AG04449 (cell line): ENCODE measurements at places on chromosomes 1 and 21.

DNA sequence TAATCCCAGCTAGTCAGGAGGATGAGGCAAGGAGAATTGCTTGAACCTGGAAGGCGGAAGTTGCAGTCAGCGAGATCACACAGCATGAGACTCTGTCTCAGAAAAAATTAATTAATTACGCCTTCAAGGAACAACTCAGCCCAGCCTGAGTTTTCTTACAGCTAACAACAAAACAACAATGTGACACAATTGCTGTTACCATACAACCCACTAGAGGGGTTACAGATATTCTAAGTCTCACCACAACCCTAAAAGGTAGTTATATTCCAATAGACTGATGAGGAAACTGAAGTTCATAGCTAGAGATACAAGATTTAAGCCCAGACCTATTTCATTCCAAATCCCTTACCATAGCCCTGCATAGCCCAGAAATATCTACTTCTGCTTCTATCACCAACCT is 2.9 kb upstream of the LRRC8C start:
- no peak for DNase-seq

GRCh38 chr21:42835611-42836401 is 43.5 kb downstream of the WDR4 start:
- DNase-seq, result no peak

DNA sequence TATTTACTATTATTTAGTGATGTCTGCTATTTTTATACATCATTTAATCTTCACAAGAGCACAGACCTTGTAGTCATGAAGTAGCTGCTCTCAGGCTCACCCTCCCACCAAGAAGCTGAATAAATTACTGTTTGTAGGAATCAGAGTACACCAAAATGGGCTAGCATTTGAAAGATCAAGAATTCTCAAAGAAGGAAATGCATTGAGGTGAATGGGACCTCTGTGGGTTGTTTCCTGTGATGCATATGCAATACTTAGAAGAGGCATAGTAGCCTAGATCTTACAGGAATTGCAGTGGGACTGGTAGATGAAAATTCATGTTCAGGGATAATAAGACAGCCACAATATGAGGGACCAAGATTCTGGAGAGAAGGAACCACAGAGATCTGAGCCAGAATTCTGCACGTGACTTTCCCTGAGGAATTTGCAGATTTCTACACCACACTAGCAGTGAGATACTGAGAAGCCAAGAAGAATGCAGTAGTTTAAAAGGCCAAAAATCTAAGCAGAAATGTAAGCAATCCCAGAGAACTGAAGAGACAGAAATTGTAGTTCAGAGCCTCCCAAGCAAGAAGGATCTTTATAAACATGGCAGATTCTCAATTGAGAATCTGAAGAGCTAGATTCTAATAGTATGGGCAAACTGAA is 307.0 kb downstream of the ST6GALNAC3 start:
- no peak for DNase-seq

DNA sequence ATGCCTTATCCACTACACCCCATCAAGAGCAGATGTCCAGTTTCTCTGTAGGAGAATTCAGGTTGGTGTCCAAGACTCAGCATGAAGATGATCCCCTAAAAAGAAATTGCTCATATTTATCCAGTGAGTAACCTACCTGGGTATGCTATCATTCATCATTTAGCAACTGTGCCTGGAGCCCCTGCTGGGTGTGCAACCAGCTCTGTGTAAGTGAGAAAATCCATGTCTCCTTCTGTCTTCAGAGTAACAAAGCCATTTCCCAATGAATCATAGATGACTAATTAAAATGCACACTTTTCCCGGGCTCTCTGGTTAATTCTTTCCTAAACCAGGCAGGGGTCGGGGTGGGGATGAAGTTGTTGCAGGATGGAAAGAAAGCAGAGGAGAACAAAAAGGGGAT is 35.8 kb downstream of the OLFML3 start:
- no peak for DNase-seq

DNA sequence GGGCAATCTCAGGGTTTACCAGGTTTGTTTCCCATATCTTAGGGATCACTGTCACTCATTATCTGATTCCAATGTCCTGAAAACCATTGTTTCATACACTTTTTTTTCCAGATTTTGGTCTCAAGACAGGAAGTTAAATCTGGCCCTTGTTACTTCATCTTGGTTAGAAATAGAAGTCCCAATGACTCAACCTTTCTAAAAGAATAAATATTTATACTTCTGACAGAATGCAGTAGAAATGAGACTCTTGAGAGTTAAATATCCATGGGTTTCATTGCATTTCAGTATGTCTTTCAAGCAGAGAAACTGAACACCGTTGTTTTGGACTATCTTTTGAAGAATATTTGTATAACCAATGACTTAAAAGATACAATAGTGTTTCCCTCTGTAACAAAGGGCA is 19.8 kb upstream of the VCAM1 start:
- no peak for DNase-seq

GRCh38 chr1:21368515-21369289 is 71.2 kb upstream of the NBPF3 start:
- no peak for DNase-seq

DNA sequence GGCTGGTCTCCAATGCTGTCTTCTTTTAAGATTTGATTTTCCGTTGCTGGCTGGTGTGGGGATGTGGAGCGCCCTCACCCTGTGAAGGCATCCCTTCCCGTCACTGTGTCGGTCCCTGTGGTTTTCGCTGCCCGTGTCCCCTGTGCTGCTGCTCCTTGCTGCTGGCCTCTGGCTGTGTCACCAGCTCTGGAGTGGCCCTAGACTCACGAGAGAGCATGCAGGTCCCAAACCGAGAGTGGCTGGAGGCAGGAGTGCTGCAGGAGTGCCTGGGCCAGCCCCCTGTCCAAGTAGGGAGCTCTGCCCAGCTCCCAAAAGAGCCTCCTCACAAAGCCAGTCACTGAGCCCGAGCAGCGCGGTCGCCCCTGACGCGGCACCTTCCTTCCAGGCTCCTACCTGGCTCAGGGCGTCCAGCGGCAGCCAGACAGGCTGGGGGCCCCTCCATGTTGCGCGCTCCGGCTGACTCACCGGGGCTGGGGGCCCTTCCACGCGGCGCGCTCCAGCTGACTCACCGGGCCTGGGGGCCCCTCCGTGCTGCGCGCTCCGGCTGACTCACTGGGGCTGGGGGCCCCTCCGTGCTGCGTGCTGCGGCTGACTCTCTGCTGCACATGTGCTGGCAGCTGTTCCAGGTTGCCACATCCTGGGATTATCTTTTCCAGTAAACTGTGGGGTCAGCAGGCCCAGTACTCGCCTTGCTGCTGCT is 106.7 kb upstream of the COL6A1 start:
- DNase-seq, result peak; percentile 90

DNA sequence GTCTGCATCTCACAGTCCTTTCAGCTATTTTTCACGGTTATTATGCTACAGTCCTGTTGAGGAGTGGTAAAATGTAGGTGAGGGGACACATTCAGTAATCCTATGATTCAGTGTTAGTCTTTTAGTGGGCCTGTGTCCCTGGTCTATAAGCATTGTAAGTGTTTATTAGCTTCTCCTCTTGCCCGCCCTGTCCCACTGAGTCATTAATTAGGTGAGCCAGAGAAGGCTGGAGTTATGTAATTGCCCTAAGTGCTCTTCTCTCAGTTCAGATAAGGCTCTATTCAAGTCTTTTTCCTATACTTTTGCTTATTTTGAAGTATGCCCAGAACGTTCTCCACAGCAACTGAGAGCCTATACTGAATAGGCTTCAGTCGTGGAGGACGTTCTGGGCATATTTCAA is 76.3 kb upstream of the ZRANB2 start:
- DNase-seq, result no peak

DNA sequence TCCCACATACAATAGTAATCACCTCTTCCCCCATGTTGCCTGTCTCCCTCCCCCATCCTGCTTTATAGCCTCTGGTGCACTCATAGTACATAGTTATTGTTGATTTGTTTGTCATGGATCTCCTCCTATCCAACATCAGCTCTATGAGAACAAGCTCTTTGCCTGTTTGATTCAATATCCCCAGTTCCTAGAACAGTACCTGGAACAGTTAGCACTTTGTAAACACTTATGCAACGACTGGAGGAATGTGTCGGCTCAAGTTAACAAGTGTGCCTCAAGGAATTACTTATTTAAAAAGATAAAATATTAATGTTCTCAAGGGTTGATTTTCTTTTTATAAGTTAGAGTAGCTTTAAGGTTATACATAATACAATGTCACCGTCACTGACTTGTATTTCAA is 271.6 kb upstream of the KAZN start:
- no peak for DNase-seq

- no peak for DNase-seq
These were observed 96.2 kb downstream of the LAMC2 start for GRCh38 chr1:183282101-183282855.

DNA sequence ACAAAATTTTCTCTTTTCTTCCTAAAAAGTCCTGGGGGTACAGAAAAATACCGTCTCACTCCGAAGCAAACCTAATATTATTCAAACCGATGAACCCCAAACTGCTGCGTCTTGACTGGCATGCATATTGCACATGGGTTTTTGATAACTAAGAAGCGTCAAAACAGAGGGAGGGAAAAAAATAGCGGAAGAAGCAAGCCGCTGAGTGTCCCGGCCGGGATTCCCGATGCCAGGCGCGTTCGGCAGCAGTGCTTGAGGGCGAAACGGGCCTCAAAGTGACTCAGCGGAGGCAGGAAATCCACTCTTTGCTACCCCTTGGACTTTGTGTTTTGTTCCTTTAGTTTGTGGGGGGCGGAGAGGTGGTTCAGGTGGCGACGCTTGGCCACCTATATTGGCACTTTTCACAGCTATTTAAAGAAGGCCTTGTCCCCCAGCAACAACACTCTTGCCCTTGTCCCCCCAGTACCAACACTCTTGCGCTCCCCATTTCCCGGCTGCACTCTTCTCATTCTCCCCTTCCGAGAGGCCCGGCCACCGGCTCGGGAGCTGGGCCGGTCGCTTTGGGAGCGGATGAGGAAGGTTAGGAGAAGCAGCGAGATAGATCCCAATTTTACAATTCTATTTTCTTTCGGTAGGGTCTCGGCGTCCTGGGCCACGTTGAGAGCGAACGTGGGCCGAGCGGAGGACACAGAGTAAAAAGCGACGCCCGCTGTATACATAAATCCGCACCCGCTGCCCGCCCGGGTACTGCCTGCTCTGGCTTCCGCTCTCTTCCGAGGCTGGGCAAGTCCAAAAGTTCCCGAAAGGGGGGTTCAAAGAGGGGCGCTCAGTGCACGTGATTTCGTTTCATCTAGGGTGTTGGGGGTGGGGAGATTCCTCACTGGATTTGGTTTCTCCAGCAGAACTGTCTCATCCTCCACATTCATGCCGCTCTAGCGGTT is 2.5 kb downstream of the LMX1A start:
- no peak for DNase-seq

DNA sequence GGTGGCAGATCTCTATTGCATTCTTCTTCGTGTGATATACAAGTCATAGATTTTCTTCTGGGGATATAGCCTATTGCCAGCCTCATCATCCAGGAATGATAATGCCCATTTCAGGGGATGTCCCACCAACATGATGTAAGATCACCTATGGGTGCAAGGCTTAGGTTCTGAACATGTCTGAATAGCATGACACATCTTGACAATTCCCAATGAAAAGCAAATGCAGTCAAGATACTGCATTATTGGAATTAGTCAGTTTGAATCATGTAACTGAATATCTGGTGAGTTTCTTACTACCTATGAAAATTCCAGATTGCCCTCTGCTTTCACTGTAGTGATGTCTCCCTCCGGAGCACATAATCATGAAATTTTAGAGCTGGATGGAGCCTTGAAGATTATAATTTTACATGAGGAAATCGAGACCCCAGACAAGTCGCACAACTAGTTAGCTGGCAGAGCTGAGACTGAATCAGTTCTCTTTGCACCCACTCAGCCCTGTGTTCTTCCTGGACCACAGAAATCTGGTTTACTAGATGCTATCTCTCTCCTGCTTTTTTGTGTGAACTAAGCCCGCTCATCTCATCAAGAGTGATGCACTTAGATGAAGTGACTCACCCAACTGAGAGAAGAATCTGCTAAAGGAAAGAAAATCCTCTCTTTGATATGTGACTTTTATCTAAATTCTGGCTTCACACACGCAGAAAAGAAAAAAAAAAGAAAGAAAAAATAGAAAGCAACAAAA is 65.0 kb downstream of the WDR64 start:
- DNase-seq, result no peak

GRCh38 chr1:117534995-117535467 is 70.8 kb upstream of the TENT5C start:
- DNase-seq, result no peak

GRCh38 chr1:229024528-229025130 is 246.3 kb upstream of the RAB4A start:
- peak; percentile 28 for DNase-seq

- no peak for DNase-seq
These were observed 64.1 kb downstream of the DNTTIP2 start for GRCh38 chr1:93814795-93815340.

GRCh38 chr1:200951016-200951415 is 56.3 kb downstream of the INAVA start:
- DNase-seq, result no peak

DNA sequence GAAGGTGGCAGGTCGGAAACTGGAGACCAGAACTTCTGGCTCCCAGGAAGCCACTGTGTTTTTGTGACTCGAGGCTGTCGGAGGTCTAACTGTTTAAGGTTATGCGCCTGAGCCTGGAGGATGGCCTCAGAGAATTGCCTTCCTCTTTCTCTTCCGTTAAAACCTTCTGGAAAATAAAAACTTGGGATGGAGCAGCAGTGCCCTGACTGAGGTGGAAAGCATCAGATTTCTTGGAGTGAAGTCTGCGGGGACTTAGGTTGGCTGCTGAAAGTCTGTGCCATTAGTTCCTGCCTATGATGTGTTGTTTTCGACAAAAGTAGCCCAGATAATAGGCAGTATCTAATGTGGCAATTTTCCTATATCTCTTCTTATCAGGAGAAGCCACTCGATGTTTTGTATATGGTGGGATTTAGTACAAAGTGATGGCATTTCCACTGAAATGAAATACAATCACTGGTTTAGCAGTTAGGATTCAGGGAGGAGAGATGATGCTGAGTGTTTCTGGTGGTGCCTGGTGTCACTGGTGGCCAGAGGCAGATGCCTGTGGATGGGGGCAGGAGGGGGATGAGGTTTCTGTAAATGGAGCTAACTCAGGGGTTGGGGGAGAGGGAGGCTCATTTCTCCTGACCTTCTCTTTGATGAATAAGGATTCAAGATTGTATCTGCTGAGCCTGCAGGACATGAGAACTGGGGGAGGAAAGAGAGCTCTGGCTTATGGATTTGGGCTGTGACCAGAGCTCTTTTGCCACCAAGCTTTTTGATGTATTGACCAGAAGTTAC is 150.8 kb downstream of the CAMTA1 start:
- DNase-seq, result no peak
